ENCODE measurements at places on chromosomes 11 and 22.

GRCh38 chr11:127789927-127790326 is 789.4 kb upstream of the KIRREL3 start:
- DNase-seq: peak; percentile 45
- H3K4me1 ChIP-seq: no peaks in the 10 kb centered on the region
- H3K27ac ChIP-seq: no peak overlapping the region
- no peaks in the 10 kb centered on the region for H3K27me3 ChIP-seq
- no peaks in the 10 kb centered on the region for H3K36me3 ChIP-seq

DNA sequence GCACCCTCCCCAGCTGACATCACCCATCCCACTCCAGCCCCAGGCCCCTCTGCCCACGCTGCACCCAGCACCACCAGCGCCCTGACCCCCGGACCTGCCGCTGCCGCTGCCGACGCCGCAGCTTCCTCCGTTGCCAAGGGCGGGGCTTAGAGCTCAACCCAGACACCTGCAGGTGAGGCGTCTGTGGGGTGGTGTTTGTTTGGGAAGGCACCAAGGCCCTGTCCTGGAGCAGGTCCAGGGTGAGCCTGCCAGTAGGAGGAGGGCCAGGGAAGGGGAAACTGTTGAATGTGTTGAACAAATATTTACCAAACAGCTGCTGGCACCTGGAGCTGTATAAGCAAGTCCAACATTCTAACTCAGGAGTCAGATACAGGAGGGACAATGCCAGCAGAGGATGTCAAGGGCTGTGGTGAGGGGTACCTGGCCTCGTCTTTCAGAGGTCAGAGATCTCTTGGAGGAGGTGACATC is 3.1 kb downstream of the VEGFB start:
- no peaks in the 10 kb centered on the region for H3K36me3 ChIP-seq
- no peaks in the 10 kb centered on the region for H3K27me3 ChIP-seq
- DNase-seq: peak; percentile 83

GRCh38 chr11:34936945-34937629 is 20.7 kb downstream of the PDHX start:
- no peak overlapping the region for H3K27ac ChIP-seq
- H3K36me3 ChIP-seq: no peaks in the 10 kb centered on the region
- no peaks in the 10 kb centered on the region for H3K27me3 ChIP-seq
- no peak overlapping the region for H3K4me3 ChIP-seq
- DNase-seq: no peak

DNA sequence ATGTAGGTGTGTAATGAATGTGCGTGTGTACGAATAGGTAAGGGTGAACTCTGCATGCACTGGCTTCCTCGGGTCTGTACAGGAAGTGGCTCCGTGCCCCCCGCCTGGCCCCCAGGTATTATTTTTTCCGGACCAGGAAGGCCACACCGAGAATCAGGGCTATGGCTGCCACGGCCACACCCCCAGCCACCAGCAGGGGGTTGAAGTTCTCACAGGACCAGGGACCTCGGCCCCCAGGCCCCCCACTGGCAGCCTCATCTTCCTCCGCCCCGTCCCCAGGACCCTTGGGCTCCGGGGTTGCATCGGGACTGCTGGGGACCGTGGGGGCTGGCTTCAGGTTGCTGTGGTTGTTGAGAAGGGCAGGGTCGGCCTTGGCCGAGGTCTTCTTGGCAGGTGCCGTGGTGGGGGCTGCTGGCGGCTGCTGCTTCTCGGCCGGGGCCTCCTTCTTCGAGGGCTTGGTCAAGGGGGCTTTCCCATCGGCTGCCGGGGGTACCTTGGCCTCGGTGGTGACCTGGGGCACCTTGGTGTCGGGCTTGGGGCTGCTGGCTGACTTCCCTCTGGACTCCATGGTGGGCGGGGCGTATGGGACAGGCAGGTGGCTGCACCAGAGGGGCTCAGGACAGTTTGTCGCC is 1.8 kb downstream of the CEND1 start:
- H3K36me3 ChIP-seq: no peaks in the 10 kb centered on the region
- no peak for DNase-seq
- no peaks in the 10 kb centered on the region for H3K4me1 ChIP-seq
- H3K4me3 ChIP-seq: no peak overlapping the region
- H3K27ac ChIP-seq: no peak overlapping the region
